ENCODE measurements at places on chromosomes 13 and 19.
A peak's percentile ranks its signal among the peaks of the same experiment; 100 is the strongest.

DNA sequence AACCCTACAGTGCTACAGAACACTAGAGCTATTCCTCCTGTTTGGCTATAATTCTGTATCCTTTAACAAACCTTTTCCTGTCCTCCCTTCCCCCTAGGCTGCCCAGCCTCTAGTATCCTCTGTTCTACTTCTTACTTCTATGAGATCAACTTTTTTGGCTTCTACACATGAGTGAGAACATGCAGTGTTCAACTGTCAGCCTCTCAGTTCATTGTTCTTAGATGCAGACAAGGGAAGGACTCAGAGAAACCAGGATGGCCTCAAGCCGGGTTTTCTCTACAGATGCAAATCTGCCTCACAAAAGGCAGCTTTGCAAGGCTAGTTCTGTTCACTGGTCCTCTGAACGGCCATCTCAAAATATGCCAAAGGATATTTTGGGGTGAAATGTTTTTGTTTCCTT, 18.4 kb downstream of the AMER2 start:
- DNase-seq = no peak

DNA sequence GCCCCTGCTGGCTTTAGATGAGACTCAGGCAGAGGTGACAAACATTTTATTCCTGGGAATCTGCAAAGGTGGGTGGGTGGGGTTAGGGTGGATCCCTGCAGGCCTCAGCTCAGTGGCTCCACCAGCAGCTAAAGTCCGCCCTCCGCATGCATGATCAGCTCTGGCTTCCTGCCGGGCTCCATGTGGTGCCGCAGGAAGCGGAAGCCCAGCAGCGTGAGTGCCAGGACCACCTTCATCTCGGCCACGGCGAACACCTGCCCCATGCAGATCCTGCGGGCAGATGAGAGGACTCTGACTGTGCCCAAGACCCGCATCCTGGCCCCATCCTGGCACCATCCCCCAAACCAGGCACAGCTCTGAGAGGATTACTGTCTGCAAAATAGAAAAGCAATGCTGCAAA, 26.3 kb downstream of the CYP4F2 start:
- no peak for DNase-seq

DNA sequence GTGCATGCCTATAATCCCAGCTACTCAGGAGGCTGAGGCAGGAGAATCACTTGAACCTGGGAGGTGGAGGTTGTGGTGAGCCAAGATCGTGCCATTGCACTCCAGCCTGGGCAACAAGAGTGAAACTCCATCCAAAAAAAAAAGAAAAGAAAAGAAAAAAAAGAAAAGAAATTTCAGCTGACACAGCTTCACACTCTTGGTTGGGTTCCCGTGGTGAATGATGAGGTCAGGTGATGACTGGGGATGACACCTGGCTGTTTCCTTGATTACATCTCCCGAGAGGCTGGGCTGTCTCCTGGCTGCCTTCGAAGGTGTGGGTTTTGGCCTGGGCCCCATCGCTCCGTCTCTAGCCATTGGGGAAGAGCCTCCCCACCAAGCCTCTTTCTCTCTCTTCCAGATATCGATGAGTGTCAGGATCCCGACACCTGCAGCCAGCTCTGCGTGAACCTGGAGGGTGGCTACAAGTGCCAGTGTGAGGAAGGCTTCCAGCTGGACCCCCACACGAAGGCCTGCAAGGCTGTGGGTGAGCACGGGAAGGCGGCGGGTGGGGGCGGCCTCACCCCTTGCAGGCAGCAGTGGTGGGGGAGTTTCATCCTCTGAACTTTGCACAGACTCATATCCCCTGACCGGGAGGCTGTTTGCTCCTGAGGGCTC, 22.0 kb downstream of the LDLR start:
- no peak for DNase-seq

- peak; percentile 42 for DNase-seq
Observed at GRCh38 chr13:43232873-43233265, 209.5 kb downstream of the DNAJC15 start.

- peak; percentile 10 for DNase-seq
Observed at GRCh38 chr13:30371649-30372265, 50.5 kb upstream of the UBE2L5 start.

GRCh38 chr13:112255550-112256120, 120.5 kb upstream of the SPACA7 start:
- no peak for DNase-seq

- no peak for DNase-seq
Observed at GRCh38 chr13:44400736-44401135, 27.1 kb downstream of the SERP2 start.

- no peak for DNase-seq
Observed at GRCh38 chr13:30294004-30294403, 13.3 kb downstream of the KATNAL1 start.

DNA sequence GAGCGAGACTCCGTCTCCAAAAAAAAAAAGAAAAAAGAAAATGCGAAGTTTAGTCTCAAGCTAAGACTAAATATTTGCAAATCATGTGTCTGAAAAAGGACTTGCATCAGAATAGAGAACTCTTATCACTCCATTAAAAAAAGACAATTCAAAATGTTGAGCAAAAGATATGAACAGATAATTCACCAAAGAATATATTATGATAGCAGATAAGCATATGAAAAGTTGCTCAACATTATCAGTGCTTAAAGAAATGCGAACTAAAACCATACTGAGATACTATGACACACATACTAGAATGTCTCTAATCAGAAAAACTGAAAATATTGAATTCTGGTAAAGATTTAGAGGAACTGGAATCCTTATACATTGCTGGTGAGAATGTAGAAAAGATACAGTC, 38.7 kb upstream of the SACS start:
- DNase-seq = no peak

GRCh38 chr13:94112227-94112626, 367.3 kb downstream of the DCT start:
- peak; percentile 1 for DNase-seq

Data from RWPE1 (cell line).